ENCODE measurements at places on chromosomes 11 and 22. TPM values are rescaled to one million over a fixed set of nuclear protein-coding genes. Genes with fewer than 3 reads are reported as not detected.

SCUBE1 gene
- not detected for total RNA-seq

MLC1 gene
- total RNA-seq = 0.18 TPM

CELSR1 gene
- total RNA-seq = 7.3 TPM

OR52E8 gene
- total RNA-seq = not detected

KCTD14 gene
- total RNA-seq = 0.42 TPM

C11orf87 gene
- total RNA-seq = under 0.01 TPM

RAB38 gene
- total RNA-seq = 2.9 TPM

LGALS12 gene
- total RNA-seq = not detected

C11orf21 gene
- total RNA-seq = not detected

HORMAD2 gene
- not detected for total RNA-seq

ARHGAP42 gene
- total RNA-seq = 26.7 TPM

OR52N4 gene
- total RNA-seq = not detected

PGR gene
- under 0.01 TPM for total RNA-seq

OTOG gene
- total RNA-seq = not detected

MAPK8IP2 gene
- total RNA-seq = under 0.01 TPM

KRTAP5-11 gene
- total RNA-seq = not detected

DEFB131B gene
- not detected for total RNA-seq

FOSL1 gene
- total RNA-seq = 6.2 TPM

CEND1 gene
- 0.89 TPM for total RNA-seq

ADORA2A gene
- total RNA-seq = 1.8 TPM

ZNF280A gene
- 0.23 TPM for total RNA-seq

PKP3 gene
- 0.69 TPM for total RNA-seq

RAG1 gene
- total RNA-seq = 0.74 TPM

CHRM1 gene
- not detected for total RNA-seq

FADD gene
- 47.7 TPM for total RNA-seq

RBFOX2 gene
- total RNA-seq = 116 TPM

KCNJ4 gene
- not detected for total RNA-seq

EXPH5 gene
- 0.09 TPM for total RNA-seq

PHOX2A gene
- not detected for total RNA-seq

TRIM51G gene
- total RNA-seq = not detected

PDE2A gene
- 1.3 TPM for total RNA-seq

TCP11L1 gene
- total RNA-seq = 25.2 TPM

GP1BB gene
- total RNA-seq = 1.8 TPM

SAA1 gene
- total RNA-seq = not detected

MEI1 gene
- total RNA-seq = 0.28 TPM

SMTNL1 gene
- total RNA-seq = not detected

MUC5B gene
- not detected for total RNA-seq

NAALAD2 gene
- total RNA-seq = 2.4 TPM

OR5AL1 gene
- total RNA-seq = not detected

ZNF74 gene
- 11.9 TPM for total RNA-seq

TSGA10IP gene
- total RNA-seq = not detected

ACR gene
- total RNA-seq = not detected

CFAP300 gene
- total RNA-seq = 5.3 TPM

SHISAL1 gene
- 3.9 TPM for total RNA-seq

PDGFD gene
- 0.83 TPM for total RNA-seq

TMEM151A gene
- total RNA-seq = under 0.01 TPM

Measured in smooth muscle cell of the umbilical artery (primary cell).